OCI-LY7 (cell line): ENCODE measurements at places on chromosomes 11 and 22.

DNA sequence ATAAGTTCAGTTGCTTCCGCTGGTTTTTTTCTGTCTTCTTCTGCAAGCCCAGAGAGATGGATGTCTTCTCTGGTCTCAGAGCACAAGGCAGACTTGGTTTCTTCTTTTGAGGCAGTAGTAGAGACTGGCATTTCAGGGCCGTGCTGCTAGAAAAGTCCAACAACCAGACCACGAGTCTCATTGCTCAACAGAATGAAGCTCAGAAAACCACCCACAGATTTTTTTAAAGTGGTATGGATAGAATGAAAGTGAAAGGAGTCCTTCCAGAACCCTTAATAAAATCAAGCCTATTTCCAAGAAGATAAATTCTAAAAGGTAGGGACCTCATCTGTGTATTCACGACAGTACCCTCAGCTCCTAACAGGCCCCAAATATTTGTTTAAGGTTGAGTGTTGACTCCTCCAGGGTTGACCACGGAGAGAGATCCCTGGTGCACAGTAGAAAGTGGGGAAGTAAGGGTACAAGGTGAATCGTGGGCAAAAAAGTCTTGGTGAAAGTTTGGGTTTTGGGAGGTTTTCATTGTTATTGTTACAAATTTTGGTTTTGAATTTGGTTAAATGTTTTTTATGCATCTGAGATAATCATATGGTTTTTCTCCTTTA is 43.6 kb upstream of the DDX6 start:
- DNase-seq: no peak

DNA sequence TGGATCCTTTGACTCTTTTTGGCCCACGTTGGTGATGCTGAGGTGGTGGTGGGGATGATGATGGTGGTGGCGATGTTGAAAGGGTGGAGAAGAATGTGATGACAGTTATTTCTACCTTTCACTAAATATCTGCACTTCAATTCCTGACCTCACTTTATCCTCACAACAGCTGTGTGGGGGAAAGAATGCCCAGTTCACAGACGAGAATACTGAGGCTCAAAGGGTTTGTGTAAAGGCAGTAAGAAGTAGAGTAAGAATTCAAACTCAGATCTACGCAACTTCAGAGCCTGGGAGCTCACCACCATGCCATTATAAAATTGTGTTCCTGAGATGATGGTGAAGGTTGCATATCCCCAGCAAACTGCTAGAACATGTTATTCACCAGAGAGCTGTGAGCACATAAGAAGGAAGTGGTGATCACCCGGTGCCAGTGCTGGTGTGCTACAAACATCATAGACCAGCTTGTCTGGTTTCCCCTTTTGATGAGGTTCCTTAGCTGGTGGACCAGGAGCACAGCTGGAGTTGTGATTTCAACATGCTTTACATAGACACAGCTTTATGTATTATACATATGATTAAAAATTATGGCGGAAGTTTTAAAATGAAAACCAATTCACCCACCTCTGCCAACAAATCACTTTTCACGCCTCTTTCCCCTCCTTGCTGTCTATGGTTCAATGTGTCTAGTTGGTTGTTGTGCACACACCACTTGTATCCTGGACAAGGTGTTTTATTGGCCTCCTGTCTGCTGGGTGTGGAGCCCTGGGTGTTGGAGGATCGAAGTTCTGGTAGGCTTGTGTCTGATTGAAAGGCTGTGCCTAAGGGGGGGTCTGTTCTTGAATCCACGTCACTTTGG is 6.2 kb downstream of the ST14 start:
- peak; percentile 84 for DNase-seq

GRCh38 chr11:134328433-134328832 is 3.4 kb upstream of the GLB1L2 start:
- DNase-seq: no peak

- no peak for DNase-seq
Observed at GRCh38 chr11:78432956-78433355, 15.3 kb upstream of the GAB2 start.

DNA sequence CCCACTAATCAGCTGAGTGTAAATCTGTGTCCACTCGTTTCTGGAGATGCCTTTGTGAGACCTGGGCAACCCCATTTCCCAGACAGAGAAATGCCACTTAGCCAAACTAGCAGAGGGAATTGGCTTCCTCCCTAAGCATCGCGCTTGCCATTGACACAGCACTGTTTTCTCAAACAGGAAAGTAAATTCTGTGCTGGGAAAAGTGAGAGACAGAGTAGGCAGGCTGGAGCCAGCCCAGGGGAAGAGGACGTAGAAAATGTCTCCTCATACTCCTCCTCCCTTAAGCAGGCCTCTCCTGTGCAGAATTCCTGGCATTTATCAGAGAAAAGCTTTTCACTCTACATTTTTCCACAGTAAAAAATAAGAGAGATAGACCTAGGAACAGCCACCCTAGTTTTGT is 99.1 kb upstream of the AMOTL1 start:
- DNase-seq: no peak
